ENCODE measurements at places on chromosomes 13 and 19. TPM values are rescaled to one million over a fixed set of nuclear protein-coding genes. Genes with fewer than 3 reads are reported as not detected.

- DNase-seq: no peak
These were observed 27.8 kb downstream of the RFC3 start for GRCh38 chr13:33845572-33846302.

Gene TSSK6
- 3.1 TPM for total RNA-seq

GRCh38 chr13:110402299-110403069 is 95.4 kb downstream of the COL4A2 start:
- no peak for DNase-seq

DNA sequence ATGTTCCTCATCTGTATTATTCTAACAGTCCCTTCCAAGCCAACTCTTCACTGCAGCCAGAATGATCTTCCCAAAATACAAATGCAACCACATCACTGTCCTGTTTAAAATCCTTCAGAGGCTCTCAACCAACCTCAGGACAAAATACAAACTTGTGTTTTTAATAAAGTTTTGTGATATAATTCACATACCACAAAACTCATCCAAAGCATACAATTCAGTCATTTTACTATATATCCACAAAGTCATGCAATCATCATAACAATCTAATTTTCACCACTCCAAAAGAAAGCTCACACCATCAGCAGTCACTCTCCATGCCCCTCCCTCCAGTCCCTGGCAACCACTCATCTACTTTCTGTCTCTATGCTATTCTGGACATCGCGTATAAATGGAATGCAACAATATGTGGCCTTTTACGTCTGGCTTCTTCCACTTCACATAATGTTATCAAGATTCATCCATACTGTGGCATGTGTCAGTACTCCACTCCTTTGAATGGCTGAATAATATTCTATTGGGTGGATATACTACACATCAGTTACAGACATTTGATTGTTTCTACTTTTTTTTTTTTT is 81.7 kb upstream of the DOCK9 start:
- no peak for DNase-seq

- no peak for DNase-seq
These were observed 44.2 kb downstream of the MBNL2 start for GRCh38 chr13:97266332-97266731.

GRCh38 chr19:53980539-53981375 is 10.7 kb upstream of the CACNG6 start:
- no peak for DNase-seq

DNA sequence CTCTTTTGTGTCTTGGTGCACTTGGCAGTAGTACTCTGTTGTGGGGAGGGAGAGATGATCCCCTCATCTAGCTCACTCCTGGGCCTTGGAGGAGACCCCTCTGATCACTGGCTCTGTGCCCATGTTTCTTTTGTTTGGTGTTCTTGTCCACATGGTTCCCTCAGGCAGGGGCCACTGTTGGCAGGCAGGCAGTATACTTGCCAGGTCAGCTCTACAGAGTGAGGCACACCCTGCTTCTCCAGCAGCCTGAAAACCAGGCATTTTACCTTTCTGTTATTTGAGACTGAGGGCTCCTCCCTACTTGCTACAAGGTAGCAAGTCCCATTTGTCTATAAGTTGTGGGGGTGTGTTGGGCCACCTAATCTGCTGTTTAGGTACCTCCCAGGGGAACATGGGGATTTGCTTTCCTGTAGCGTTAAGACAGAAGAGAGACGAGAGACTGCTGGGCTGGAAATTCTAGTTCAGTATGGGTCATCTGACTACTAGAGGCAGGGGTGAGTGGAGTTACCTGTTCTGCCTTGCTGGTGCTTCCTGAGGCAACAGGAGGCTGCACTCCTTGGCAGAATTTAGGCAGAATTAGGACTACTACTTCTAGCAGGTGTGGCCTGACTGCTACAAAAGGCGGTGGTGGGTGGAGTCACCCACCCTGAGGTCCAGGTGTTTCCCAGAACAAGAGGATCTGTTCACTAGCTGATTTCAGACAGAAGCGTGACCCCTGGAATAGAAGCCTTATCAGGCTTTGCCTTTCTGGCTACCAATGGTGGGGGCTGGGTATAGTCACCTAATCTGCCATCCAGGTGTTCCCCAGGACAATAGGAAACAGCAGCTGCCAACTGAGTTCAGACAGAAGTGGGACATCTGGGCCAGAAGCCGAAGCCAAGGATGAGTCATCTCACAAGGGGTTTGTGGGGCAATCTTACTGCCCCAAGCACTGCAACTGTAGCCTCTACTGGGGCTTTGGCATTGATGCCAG is 843.0 kb upstream of the ATXN8OS start:
- DNase-seq: no peak

Gene ANGPTL8
- total RNA-seq: not detected

Gene SBK2
- not detected for total RNA-seq

- no peak for DNase-seq
These were observed 7.2 kb upstream of the LILRB3 start for GRCh38 chr19:54230031-54230430.

GRCh38 chr19:5472286-5472685 is 17.1 kb downstream of the ZNRF4 start:
- no peak for DNase-seq

Gene GAPDHS
- total RNA-seq: not detected

Gene ZNF580
- 23.4 TPM for total RNA-seq

- peak; percentile 78 for DNase-seq
These were observed 12.1 kb upstream of the GPR4 start for GRCh38 chr19:45613926-45614725.

Gene CDC42EP5
- total RNA-seq: not detected

Gene ZNF8
- total RNA-seq: 3.7 TPM

DNA sequence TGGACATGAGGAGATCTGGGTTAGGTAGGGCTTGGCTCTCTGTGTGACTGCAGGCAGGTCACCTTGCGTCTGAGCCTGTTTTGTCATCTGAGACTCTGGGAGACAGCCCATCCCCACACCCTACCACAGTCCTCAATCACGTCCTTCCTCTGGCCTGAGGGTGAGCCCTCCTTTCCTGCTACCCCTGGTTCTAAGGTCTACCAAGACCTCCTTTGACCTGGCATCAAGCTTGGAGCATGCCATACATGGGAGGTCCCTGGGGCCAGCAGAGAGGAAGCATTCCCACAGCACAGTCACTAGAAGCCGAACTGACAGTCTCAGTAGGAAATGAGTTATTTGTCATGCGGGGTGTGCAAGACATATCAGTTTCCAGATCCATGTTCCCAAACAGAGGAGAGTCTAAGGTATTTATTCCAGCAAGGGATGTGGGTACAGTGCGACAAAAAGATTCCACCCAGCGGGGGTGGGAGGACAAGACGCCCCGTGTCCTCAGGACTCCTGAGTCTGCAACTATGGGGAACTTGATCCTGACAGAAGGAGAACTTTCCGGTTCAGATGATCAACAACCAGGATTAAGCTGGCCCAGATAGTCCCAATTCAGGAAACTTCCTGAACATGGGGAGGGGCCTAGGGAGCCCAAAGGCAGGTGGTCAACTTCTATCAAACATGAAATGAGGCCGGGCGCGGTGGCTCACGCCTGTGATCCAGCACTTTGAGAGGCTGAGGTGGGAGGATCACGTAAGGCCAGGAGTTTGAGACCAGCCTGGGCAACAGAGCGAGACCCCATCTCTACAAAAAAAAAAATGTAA is 9.5 kb downstream of the ARRDC2 start:
- DNase-seq: no peak

Gene ONECUT3
- not detected for total RNA-seq

DNA sequence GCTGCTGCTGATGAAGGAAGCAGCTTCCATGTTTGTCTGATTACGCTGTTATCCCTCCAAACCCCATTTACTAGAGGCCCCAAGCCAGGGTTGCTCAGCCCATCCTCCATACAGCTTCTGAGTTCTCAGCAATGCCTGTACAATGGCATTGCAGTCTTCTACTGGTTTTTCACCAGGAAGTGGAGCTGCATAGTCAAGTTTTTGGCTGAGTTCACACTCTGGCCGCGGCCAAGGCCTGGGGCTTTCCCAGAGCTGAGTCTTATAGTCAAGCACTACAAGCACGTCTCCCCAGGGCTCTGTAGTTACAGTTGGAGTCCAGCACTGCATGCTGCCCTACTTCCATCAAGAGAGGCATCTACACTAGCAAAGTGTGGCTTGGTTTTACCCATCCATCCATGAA is 182.5 kb downstream of the POU4F1 start:
- DNase-seq: no peak

DNA sequence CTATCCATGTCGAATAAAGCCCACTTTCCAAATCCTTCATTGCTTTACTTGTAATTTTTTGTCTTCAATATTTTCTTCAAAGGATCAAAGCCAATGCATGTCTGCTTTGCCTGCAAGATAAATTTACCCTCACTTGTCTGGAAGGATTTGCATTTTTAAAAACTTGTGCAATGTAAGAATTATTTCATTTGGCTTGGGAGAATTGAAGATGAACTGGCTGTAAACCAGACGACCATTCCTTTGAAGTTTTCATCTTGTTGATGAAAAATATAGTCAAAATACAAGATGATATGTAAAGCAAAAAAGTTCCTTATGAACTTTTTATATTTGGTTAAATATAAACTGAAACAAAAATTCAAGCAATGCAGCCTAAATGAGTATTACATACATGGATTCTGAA is 225.0 kb downstream of the SLITRK1 start:
- DNase-seq: no peak

Gene KDELR1
- 88.1 TPM for total RNA-seq

Gene LRRC4B
- total RNA-seq: not detected

GRCh38 chr13:39956036-39956435 is 300.6 kb downstream of the COG6 start:
- peak; percentile 62 for DNase-seq

DNA sequence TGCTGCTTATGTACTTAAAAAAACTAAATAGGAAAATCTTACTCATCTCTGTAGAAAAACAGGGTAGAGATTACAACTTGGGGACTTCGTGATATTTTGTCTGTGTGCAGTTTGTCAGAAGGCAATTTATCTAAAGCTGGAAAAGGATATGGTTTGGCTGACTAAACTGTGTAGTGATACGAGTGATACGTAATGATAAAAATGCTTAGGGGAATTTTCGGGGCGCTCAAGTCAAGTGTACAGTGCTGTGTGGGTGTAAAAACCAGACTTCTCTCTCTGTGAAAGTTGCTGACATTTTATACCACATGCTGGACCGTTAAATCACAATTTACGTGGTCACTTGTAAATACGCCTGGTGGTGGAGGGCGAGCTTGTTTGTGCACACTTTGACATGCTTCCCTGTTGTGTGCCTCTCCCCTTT is 221.7 kb downstream of the KCNRG start:
- peak; percentile 55 for DNase-seq

DNA sequence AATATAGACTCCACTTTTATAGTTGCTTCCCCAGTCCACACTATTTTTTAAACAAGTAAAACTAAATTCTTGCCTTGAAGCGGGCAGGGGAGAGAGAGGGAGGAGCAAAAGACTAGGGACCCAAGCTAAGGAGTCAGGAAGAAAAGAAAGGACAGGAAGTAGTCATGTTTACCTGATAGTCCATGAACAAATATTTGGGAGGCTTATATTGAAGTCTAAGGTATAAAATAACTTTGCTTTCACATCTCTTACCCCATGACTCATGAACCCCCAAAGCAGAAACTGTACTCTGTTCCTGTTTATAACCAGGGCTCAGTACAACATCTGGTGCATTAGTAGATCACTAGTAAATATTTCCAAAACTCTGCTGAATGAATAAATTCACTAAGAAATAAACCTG is 67.3 kb downstream of the ZAR1L start:
- no peak for DNase-seq

DNA sequence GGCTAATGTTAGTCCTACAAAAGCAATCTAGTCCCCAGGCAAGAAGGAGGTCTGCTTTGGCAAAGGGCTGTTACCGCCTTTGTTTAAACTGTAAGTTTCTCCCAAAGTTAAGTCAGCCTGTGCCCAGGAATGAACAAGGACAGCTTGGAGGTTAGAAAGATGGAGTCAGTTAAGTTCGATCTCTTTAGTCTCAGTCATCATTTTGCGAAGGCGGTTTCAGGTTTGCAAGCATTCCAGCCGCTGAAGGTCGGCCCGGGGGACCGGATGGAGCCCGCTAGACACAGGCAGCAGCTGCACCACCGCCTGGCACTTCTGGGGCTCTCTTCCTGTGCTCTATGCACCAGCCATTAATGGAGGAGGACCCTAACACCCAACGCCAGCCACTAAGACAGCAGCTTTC is 91.3 kb downstream of the STK24 start:
- DNase-seq: no peak

- DNase-seq: no peak
These were observed 46.9 kb upstream of the UBE2L5 start for GRCh38 chr13:30375265-30375835.

GRCh38 chr19:29967623-29968022 is 25.6 kb downstream of the URI1 start:
- DNase-seq: no peak

GRCh38 chr13:72839831-72840426 is 58.0 kb downstream of the PIBF1 start:
- peak; percentile 62 for DNase-seq

DNA sequence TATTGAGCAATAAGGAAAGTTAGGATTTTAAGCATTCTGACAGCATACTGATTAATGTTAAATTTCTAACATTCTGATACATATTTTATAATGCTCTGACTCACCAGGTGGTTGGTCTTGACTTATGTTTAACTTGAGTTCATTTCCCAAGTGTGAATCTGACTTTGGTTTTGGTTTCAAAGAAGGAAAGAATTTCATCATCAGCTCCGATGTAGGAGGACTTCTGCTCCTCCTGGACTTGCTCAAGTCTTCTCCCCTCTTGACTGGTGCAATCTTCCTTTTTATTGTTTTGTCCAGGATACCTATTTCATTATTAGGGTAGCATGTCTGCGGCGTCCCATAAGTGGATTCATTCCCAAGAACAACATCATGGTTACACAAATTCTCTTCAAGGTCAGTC is 141.3 kb downstream of the RNF17 start:
- DNase-seq: no peak

GRCh38 chr19:28504727-28505126 is 708.2 kb downstream of the UQCRFS1 start:
- no peak for DNase-seq

GRCh38 chr13:40403509-40404241 is 262.8 kb downstream of the FOXO1 start:
- DNase-seq: no peak

Gene GNG7
- 0.88 TPM for total RNA-seq

Gene NPAS1
- total RNA-seq: not detected

DNA sequence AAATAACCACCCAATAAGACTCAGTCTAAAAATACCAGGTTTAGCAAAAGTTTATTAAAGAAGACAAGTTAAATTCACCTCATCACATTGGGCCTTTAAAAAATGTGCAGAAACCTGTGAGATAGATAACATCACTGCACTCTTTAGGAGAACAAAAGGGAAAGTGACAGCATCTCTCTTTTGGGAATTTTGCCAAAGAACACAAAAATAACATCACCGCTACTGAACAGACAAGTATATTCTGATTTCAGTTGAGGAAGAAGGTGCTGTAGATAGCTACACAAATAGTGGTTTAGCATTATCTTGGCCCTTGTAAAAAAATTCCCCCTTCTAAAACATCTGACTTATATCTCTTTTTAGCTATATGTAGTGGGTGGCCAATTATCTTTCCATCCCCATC is 244.7 kb downstream of the VWA8 start:
- no peak for DNase-seq

GRCh38 chr19:41915776-41916414 is 12.4 kb downstream of the ERFL start:
- DNase-seq: no peak
